ENCODE measurements at places on chromosomes 4 and X. TPM values are rescaled to one million over a fixed set of nuclear protein-coding genes. Genes with fewer than 3 reads are reported as not detected.

- peak; percentile 80 for DNase-seq
These were observed 979 bp downstream of the EFNB1 start for GRCh38 chrX:68829582-68830418.

- no peak for DNase-seq
These were observed 60.3 kb downstream of the BEND2 start for GRCh38 chrX:18160369-18160768.

- no peak for DNase-seq
These were observed 12.8 kb downstream of the ZFP42 start for GRCh38 chr4:188008377-188008776.

DNA sequence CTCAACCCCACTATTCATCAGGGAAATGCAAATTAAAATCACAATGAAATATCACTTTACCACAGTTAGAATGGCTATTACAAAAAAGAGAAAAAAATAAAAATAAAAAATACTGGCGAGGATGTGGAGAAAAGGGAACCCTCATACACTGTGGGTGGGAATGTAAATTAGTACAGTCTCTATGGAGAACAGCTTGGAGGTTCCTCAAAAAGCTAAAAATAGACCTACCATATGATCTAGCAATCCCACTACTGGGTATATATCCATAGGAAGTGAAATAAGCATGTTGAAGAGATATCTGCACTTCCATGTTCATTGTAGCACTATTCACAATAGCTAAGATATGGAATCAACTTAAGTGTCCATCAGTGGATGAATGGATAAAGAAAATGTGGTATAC, 50.5 kb upstream of the PAGE1 start:
- no peak for DNase-seq

DNA sequence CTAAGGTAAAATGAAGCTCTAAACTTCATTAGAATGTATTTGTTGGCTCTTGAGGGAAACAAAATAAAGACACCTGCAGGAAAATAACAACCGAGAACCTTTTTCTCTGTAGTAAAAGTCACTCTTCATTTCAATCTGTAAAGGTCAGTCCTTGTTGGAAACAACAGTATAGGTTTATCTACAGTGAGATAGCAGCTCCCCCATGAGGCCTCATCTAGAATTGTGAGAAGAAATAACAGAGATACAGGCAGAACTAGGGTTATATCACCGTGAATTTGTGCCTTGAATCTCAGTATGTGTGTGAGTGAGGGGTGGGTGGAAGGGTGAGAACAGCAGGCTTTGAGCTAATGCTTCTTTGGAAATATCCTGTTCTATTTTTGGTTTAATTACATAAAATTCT, 107.8 kb upstream of the FMR1 start:
- DNase-seq, result peak; percentile 42

DNA sequence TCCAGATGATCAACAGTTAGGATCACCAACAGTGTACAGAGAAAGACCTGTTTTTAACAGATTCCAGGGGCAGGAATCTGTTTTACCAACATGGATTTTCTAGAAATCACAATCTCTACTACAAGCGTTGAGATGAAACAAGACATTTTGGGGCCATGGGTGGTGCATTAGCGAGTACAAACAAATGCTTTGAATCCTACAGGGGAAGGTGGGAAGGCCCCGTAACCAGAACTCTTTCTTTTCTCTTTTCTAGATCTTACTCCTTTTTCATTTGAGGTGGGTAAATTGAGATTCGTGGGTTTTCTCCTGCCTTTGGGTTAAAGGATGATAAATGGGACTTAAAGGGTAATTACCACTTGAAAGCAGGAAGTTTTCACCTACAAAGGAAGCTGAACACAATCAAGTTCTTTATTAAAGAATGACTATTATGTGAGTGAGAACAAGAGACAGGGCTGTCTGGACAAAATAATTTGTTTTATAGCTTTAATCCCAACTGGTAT, 189.9 kb upstream of the ANXA3 start:
- DNase-seq, result no peak

- no peak for DNase-seq
These were observed 5.9 kb upstream of the PLAC1 start for GRCh38 chrX:134664202-134664601.

DNA sequence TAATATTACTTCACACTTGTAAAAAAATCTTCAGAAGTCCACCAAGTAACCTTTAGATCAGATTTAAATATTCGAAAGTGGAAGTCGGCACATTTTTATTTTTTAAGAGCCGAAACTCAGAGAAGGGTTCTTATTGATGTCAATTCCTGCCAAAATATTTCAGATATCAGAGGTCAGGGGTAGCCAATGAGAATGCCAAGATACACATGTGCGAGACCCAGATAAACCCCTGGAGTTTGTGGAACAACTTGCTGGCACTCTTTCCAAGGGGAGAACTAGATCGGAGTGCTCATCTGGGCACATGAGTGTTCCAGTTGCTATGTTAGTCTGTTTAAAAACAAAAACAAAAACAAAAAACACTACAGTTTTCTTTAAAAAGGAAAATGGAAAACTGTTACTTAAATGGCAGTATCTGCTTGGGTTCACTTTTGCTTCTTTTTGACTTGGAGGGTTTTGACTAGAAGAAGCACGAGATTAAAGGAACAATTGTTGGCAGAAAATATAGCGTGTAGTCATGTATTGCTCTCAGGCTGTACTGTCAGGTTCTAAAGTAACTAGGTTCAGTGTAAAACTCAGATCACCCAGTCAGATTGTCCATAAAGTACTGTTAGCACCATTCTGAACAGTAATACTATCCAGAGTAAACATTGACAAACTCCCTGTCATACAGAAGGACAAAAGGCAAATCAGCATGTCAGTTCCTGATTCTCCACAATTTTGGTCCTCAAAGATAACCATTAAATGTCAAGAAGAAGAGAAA, 188.0 kb upstream of the PACRGL start:
- DNase-seq, result no peak

GRCh38 chr4:23934223-23934622, 44.4 kb upstream of the PPARGC1A start:
- DNase-seq, result no peak

DNA sequence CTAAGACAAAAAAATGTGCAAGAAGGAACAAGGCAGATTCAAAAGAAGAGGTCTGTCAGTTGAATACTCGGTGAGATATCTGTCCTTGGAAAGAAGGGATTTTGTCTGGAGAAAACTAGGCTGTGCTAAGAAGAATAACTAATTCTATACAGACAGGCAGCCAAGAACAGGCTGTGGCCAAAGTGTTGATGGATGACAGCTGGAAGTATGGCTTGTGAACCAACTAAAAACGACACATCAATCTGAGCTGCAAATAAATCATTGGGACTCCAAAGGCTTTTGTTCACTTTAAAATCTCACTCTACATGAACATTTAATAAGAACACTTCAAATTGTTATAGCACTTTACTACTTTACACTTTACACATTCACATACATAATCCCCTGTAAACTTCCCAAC, 70.5 kb upstream of the IGSF1 start:
- DNase-seq, result no peak

- peak; percentile 36 for DNase-seq
These were observed 72.3 kb downstream of the PAK3 start for GRCh38 chrX:111168314-111168713.

DNA sequence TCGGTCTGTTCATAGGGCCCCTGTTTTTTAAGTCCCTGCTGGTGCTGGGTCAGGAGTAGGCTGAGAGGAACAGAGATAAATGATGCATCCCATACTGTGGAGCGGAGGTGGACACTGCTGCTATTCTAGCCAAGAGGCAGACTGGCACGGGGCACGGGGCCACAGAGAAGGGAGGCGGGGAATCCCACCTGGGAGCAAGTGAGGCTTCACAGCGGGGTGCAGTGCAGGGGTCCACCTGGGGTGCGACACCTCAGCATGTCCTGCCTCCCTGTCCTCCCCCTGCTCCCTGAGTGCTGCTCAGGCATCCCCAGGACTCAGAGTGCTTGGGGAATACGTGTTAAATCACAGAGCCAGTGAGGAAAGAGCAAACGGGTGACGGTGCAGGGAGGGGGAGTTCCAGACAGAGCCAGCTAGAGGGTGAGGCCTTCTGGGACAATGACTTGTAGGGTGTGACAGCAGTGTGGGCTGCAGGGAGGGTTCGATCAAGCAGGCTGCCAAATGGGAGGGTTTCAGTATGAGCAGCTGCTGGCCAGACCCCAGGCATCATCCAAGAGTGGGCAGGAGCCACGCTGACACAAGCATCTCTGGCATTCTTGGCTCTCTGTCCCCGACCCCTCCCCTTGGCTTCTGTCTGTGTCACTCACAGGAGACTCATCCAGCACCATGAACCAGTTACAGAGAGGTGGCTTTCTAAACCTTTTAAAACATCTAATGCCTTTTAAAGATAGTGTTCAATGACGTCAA, 13.7 kb upstream of the HTRA3 start:
- DNase-seq, result no peak

DNA sequence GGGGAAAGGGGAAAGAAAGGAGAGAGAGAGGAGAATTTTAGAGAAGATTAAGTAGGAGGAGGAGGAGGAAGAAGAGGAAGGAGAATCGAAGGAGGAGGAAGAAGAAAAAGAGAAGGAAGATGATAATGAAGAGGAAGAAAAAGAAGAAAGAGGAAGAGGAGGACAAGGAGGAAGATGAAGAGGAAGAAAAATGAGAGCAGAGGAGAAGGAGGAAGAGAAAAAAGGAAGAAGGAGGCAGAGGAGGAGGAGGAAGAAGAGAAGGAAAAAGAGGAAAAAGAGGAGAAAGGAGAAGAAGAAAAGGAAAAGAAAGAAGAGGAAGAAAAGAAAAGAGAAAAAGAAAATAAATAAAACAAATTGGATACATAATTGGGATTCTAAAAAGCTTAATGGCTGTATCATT, 181.4 kb downstream of the ARHGAP6 start:
- DNase-seq, result no peak

Gene ABCG2
- 1.5 TPM for polyA plus RNA-seq

Gene SPANXN3
- polyA plus RNA-seq, result not detected

Gene CT45A10
- polyA plus RNA-seq, result not detected

Gene ZFP42
- not detected for polyA plus RNA-seq

Gene RAB9B
- polyA plus RNA-seq, result 0.26 TPM

Gene NUDT10
- polyA plus RNA-seq, result 7.0 TPM

Gene OPRPN
- polyA plus RNA-seq, result not detected
